RPMI7951 (cell line): ENCODE measurements at places on chromosomes 5 and 9. TPM values are rescaled to one million over a fixed set of nuclear protein-coding genes. Genes with fewer than 3 reads are reported as not detected.

GRCh38 chr5:137223324-137224295 lies 275.5 kb downstream of the SPOCK1 start:
- no peak for DNase-seq

DNA sequence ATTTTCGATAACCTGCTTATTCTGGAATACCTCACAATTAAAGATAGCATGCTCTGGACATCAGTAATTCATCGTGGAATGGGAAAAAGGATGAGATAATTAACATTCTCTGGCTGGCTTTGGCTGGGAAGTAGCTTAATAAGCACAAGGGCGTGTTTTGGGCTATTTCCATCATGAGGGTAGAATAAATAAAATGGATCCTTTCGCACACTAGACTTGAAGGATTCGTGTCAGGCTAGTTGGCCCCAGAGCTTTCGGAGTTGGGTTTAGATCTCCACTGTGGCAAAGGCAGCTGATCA lies 151.2 kb upstream of the ADRA1B start:
- DNase-seq, result no peak

GRCh38 chr9:129624168-129624759 lies 1.7 kb upstream of the NTMT1 start:
- peak; percentile 46 for DNase-seq

DNA sequence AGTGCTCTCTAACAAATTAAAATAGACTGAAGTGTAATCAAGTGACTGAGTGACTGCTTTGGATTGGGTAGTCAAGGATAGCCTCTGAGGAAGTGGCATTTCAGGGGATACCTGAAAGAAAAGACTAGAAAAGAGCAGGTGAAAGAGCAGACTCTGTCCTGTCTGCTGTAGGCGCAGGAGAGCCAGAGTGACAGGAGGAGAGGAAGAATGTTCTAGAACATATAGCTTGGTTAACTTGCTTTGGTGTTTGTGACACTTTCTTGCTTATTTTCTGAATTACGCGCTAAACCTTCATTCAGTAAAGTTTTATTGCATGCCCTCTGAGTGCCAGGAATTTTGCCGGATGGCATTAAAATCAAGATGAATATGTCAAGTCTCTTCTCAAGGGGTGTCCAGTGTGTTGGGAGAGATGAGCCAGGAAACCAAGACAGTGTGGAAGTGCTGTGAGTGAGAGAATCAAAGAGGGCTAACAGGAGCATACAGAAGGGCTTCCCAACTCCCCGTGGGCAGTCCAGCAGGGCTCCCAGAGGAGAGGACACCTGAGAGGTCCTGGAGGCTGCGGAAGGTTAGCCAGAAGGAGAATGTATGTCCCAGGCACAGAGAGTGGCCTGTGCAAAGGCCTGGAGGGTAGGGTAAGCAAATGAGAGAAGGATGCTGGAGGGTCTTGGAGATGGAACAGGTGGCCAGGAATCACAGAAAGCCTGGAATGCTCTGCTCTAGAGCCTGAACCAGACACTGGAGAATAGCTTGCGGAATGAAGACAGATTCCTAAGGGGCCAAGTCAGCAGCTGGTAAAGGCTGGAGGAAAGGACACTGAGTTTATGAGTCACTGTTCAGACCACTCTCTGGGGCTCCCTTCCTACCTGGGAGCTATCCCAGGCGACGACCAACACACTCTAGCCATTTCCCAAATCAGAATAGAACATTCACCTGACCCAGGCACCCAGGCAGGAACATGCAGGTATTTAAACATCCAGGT lies 59.3 kb downstream of the SLC22A5 start:
- peak; percentile 83 for DNase-seq

TBC1D2 gene
- 1.7 and 2.4 TPM in 2 replicates for total RNA-seq

TMEM174 gene
- total RNA-seq, result not detected in 2 replicates

SPEF2 gene
- total RNA-seq, result 0.84 and 0.98 TPM in 2 replicates

HTR1A gene
- total RNA-seq, result not detected in 2 replicates

COL15A1 gene
- total RNA-seq, result 20.2 and 21.1 TPM in 2 replicates
